ENCODE measurements at places on chromosomes 7 and 10.

DNA sequence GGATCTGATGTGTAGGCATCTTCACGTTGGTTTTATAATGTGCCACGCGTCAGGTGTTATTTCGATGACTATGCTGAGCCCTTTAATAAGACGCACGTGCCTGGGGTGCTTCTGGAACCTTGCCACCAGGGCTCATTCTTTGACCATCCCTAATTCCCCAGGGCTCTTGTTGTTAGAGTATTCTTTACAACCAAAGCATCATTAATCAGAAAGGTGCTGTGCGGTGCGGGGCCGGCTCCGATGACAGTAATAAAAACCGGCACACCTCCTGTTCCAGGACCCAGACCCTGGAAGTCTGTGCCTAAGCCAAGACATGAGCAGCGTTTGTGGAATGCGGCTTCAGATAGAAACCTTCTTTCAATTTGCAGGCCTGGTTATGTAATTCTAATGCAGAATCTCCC is 58.4 kb downstream of the MGMT start:
- no peak for DNase-seq

GRCh38 chr10:85645053-85645452 is 721.5 kb downstream of the GRID1 start:
- DNase-seq, result no peak

- no peak for DNase-seq
Observed at GRCh38 chr10:824497-824896, 107.0 kb downstream of the LARP4B start.

DNA sequence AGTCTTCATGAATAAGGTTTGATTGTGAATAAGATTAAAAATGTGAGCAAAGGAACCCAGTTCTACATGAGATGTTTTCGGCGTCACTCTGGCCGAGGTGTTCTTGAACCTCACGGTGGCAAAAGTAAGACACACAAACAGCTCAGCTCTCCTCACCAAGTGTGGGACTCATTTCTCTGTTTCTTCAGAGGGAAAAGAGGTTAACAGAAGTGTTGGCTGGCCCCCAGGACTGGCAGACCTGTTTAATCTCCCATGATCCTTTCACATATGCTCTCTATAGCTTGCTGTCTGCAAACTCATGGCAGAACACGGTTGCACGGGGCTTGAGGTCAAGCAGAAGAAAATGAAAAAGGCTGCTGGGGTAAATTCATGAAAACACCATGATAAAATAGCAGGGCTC is 394.4 kb downstream of the CALN1 start:
- no peak for DNase-seq

DNA sequence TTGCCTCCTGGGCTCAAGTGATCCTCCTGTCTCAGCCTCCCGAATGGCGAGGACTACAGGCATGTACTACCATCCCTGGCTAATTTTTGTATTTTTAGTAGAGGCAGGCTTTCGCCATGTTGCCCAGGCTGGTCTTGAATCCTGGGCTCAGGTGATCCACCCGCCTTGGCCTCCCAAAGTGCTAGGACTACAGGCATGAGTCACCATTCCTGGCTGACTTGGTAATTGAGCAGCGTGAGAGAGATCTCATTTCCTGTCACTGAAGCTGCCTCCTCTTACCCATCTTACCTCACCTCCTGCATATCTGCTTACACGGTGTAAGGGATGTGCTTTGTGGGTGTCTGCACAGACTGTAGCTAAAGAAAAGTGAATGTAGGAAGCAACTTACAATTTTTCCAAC is 9.7 kb downstream of the IFIT3 start:
- no peak for DNase-seq

GRCh38 chr7:92064438-92065029 is 69.7 kb downstream of the CYP51A1 start:
- no peak for DNase-seq

DNA sequence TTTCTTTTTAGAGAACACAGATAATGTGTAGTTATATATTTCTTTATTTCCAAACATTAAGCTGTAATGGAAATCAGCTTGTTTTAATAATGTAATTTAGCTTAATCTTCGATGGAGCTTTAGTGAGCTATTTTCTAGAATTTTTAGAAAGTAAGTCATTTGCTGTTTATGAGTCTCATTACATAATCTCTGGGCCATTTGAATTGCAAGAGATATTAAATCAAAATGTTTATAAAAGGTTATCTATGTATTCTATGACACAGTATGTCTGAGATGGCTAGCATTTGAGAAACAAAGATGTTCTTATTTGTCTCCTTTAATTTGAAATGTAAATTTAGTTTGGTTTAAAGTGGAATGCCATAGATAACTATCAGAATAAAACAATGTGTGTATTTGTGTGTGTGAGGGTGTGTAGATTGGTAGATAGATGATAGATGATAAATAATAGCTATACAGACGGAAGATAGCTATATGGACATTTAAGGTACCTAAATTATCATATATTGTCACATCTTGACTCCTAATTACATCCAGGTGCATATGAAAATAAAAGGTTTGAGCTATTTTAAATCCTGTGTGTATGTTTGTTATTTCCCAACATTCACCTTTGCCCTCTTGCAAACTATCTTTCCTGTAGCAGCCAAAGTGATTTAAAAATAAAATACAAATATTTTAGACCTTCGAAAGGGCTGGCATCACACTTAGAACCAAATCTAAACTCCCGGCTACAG is 478.0 kb upstream of the KLF6 start:
- no peak for DNase-seq

DNA sequence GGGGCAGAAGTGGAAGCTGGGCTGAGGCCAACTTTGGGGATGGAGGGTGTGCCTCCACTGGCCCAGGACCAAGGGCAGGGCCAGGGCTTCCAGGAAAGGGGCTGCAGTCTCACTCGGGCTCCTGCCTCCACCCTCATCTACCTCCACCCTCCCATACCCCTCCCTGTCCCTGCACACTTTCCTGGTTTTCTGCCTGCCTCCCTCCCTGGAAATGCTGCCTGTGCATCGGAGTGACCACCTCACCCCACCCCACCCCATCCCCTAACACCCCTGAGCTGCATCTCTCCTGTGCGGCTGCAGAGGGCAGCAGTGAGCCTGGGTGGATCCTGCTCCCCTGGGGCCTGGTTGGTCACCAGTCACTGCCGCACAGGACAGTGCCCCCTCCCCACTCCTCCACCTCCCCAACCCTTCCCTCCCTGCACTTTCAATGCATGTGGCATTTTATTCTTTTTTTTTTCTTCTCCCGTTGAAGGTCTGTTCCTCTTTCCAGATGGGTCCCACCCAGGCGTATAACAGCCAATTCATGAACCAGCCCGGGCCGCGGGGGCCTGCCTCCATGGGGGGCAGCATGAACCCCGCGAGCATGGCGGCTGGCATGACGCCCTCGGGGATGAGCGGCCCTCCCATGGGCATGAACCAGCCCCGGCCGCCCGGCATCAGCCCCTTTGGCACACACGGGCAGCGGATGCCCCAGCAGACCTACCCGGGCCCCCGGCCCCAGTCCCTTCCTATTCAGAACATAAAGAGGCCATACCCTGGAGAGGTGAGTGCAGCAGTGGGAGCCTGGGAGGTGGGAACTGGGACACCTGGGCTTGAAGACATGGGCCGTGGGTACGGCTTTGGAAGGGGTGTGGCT is 54.1 kb upstream of the PPIF start:
- no peak for DNase-seq

GRCh38 chr7:45670227-45670626 is 96.1 kb downstream of the ADCY1 start:
- DNase-seq, result no peak

GRCh38 chr10:69451784-69452251 is 553 bp downstream of the TSPAN15 start:
- no peak for DNase-seq

- no peak for DNase-seq
Observed at GRCh38 chr10:58838561-58839208, 326.0 kb downstream of the BICC1 start.

GRCh38 chr7:4188651-4189050 is 493.4 kb upstream of the FOXK1 start:
- no peak for DNase-seq

DNA sequence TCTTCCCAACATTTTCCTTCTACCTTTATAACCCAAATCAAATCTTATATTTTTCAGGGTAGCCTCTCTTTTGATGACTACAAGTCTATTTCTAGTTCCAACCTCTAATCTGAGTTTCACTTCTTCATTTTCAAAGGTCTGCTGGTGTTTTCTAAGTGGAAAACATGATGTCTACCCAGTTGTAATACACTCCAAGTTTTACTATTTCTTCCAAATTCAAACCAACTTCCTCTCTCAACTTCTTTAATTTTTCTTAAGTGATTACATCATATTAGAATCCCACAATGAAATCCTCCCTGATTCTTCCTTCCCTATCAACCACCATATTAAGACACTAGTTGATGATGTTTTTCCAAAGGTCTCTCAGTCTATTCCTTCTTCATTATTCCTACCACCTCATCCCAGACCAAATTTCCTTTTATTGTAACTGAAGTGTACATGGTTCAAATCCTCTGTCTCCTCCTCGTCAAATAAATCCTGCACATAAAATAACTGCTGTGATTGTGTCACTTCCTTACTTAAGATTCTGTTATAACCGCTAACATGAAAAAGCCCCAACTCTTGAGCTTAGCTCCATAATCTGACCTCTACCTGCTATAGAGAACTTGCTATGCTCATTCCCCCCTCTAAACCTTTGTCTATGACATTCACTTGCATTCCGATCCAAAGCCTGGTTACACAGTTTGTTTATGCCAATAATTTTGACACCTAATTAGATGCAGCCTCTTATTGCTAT is 12.7 kb downstream of the TAS2R38 start:
- no peak for DNase-seq

- no peak for DNase-seq
Observed at GRCh38 chr7:7131273-7131672, 51.1 kb upstream of the C1GALT1 start.

- no peak for DNase-seq
Observed at GRCh38 chr10:47299611-47300428, at the start of gene GDF10. GDF10 (plus strand) TSS chr10:47300197; CDS start chr10:47300652, 455 bp downstream.

DNA sequence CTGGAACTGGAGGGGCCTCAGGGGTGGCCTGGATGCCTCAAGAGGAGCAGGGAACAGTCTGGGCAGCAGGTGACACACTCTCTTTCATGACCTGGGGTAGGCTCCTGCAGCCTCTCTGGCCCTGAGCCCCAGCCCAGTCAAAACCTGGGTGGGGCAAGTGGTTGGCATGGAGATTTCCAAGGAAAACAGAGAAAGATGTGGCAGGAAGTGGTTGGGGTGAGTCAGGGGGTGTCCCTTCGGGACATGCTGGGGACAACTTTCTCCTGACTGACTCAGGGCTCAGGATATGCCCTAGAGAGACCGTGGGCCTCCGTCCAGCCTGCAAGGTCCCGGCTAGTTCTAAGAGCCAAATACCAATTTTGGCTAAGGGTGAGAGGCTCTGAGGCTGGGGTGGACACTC is 2.9 kb downstream of the AQP1 start:
- DNase-seq, result peak; percentile 79

DNA sequence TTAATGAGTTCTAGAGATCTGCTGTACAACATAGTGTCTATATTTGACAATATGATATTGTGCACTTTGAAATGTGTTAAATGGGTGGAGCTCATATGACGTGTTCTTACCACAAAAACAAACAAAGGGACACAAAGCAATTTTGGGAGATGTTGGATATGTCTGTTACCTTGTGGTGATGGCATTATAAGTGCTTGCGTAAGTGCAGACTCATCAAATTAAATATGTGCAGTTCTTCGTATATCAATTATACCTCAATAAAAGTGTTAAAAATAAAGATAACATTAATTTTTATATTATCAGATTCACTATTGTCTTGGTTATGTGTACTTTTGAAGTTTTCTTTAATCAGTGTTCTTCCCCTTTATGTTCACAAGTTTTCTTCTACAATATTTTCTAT is 372.9 kb upstream of the COBL start:
- DNase-seq, result no peak

DNA sequence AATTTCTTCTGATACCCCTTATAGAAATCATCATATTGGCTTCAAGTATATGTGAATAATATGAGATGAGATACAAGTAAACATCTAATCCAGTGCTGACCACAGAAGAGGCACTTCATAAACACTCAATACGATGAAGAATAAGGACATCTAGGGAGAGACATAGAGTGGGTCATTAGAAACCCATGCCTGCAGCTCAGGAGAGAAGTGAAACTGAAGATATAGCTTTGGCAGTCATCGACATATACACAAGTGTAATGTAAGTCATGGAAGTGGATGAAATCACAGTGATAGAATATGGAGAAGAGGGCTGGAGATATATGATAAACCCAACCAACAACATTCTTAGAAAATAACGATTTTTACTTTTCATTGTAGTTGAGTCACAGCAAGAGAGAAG is 665.0 kb downstream of the PARD3 start:
- no peak for DNase-seq

- no peak for DNase-seq
Observed at GRCh38 chr10:103445366-103445765, 6.8 kb downstream of the CALHM2 start.

DNA sequence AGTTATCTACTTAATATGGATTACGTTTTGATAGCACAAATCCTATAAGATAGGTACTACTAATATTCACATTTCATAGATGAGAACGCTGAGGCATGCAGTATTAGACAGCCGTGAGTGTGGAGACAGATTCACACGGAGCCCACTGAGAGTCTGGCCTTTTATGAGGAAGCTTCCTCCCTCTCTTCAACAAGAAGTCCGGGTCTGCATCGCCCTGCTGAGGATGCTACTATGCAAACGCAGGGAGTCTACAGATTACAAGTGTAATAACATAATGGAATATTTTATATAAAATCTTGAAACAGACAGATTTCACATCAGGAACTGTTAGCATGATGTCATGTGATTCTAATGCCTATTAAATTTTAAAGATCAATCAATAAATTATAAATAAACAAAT is 255.9 kb upstream of the GLI3 start:
- no peak for DNase-seq

DNA sequence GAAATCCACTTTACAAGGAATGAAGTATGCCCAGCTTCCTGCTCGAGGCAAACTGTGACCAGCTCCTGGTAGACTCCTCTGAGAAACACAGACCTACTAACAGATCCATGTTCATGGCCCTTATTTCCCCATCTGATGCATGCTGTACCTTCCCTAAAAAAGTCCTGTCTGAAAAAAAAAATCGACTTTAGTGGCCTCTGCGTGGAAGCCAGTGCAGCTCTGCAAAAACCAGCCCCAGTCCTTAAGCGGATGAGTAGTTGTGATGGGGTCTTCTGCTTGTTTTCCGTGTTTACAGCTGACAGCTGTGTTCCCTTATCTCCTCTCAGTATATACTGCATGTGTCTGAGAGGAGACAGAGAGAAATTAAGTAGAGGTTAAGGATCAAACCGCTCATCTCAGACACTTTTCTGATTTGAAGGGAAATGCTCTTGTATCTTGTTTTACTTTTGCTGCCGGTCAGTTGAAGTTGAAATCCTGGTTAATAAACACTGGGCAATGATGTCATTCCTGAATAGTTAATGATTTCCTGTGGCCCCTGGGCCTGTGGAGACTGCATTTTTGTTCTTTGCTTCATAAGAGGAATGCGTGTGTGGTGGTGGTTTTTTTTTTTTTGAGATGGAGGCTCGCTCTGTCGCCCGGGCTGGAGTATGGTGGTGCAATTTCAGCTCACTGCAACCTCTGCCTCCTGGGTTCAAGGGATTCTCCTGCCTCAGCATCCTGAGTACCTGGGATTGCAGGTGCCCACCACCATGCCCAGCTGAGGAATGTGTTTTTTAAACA is 67.6 kb downstream of the DOCK1 start:
- DNase-seq, result no peak
